Esophagus muscularis mucosa (tissue), 4 donors: ENCODE measurements at places on chromosomes 1 and 21. TPM values are rescaled to one million over a fixed set of nuclear protein-coding genes. Genes with fewer than 3 reads are reported as not detected.

The KPRP gene
- not detected for total RNA-seq

DNA sequence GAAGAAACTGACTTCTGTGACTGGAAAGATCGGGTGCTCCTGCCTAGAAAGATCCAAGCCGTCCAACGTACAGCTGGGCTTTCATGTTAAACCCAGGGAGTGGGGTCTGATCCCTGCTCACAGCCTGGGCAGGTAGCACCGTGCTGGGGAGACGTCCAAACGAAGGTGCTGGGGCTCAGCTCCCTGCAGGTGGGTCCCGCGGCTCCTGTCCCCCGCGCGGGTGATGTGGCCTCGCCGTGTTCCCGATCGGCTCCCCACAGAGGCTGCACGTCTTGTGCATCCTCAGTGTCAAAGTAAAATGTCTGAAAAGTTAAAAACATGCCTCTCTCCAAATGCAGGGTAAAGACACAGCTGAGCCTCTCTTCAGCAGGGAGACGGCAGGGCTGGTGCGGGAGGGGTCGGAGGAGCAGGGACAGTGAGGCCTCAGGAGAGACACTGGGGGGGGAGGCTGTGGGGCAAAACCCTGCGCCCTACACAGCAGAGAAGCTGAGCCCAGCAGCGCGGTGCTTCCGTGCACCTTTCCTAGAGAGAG is 40.1 kb upstream of the COL6A2 start:
- H3K27me3 ChIP-seq: no peaks in the 10 kb centered on the region
- H3K36me3 ChIP-seq: no peaks in the 10 kb centered on the region
- peaks cover 39% of the 10 kb centered on the region for H3K4me1 ChIP-seq

DNA sequence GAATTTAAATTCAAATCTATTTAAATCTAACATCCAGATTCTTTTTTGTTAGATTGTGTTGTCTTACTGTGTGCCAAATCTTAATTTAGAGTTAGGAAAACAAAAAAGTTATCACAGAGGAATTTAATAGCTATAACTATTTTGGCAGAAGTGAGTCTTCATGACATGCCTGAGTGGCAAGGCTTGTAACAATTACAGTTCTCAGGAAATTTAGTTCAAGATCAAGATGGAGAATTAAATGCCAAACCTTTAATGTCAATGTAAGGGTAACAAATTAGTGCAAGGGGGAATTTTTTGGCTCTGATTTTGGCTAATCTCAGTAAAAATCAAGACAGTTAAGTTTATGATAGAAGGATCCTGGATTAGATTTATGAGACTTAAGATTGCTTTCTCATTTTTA is 58.4 kb downstream of the GDAP2 start:
- no peak overlapping the region for H3K4me3 ChIP-seq
- no peaks in the 10 kb centered on the region for H3K27me3 ChIP-seq
- DNase-seq: no peak
- no peaks in the 10 kb centered on the region for H3K4me1 ChIP-seq
- peaks cover 68% of the 10 kb centered on the region for H3K36me3 ChIP-seq
- no peak overlapping the region for H3K27ac ChIP-seq

GRCh38 chr1:161273402-161273801 is 14.9 kb downstream of the PCP4L1 start:
- no peak overlapping the region for H3K4me3 ChIP-seq
- no peaks in the 10 kb centered on the region for H3K27me3 ChIP-seq
- no peak for DNase-seq
- H3K4me1 ChIP-seq: peaks cover 11% of the 10 kb centered on the region
